Melanocyte of skin (primary cell): ENCODE measurements at places on chromosomes 5 and 9. TPM values are rescaled to one million over a fixed set of nuclear protein-coding genes. Genes with fewer than 3 reads are reported as not detected.

The ASS1 gene
- total RNA-seq: 1.0 and 4.0 TPM in 2 replicates

The NR5A1 gene
- not detected in 2 replicates for total RNA-seq

The SIT1 gene
- total RNA-seq: not detected in 2 replicates

The CATSPER3 gene
- not detected in 2 replicates for total RNA-seq

The SLC6A19 gene
- total RNA-seq: not detected in 2 replicates

The C5orf58 gene
- total RNA-seq: not detected in 2 replicates

The GRXCR2 gene
- not detected in 2 replicates for total RNA-seq

The SH3PXD2B gene
- 115 and 151 TPM in 2 replicates for total RNA-seq

The FST gene
- total RNA-seq: 0.62 and 0.67 TPM in 2 replicates

The ACOT12 gene
- total RNA-seq: 1.1 TPM in 1 of 2 replicates, not detected in the other

The SLC6A18 gene
- not detected in 2 replicates for total RNA-seq

The MSX2 gene
- total RNA-seq: 1.3 and 1.4 TPM in 2 replicates

The OR1N1 gene
- total RNA-seq: not detected in 2 replicates
